ENCODE measurements at places on chromosomes 6 and 20. TPM values are rescaled to one million over a fixed set of nuclear protein-coding genes. Genes with fewer than 3 reads are reported as not detected.

The BACH2 gene
- 22.3 TPM for total RNA-seq

The HLA-DMA gene
- 15.3 TPM for total RNA-seq

The MYT1 gene
- total RNA-seq: 5.7 TPM

The C6orf141 gene
- 1.7 TPM for total RNA-seq

The KCNK5 gene
- total RNA-seq: 29.8 TPM

The CAPN11 gene
- total RNA-seq: 0.31 TPM

The FANCE gene
- total RNA-seq: 13.5 TPM

The PDYN gene
- total RNA-seq: 0.65 TPM

All from endodermal cell (in vitro differentiated cells).